Activated CD4-positive, alpha-beta T cell treated with anti-CD3 and anti-CD28 coated beads, Interleukin-2, amount 10 ng/mL, durations not matched to agents 24 days and 14 days (primary cell): ENCODE measurements at places on chromosomes 4 and X. TPM values are rescaled to one million over a fixed set of nuclear protein-coding genes. Genes with fewer than 3 reads are reported as not detected.

HTN3 gene
- total RNA-seq: not detected in 2 replicates

LRIT3 gene
- total RNA-seq: 0.09 TPM in 1 of 2 replicates, not detected in the other

JAKMIP1 gene
- 10.3 and 11.3 TPM in 2 replicates for total RNA-seq

GC gene
- not detected in 2 replicates for total RNA-seq

AFM gene
- total RNA-seq: not detected in 2 replicates

SPIN3 gene
- total RNA-seq: 9.3 and 9.5 TPM in 2 replicates

GRCh38 chrX:37679888-37680287 is 5.7 kb upstream of the XK start:
- DNase-seq: no peak

GRCh38 chr4:155805016-155805415 is 46.2 kb downstream of the GUCY1B1 start:
- DNase-seq: no peak

GRCh38 chr4:83262682-83263081 is 21.9 kb downstream of the COQ2 start:
- no peak for DNase-seq

DNA sequence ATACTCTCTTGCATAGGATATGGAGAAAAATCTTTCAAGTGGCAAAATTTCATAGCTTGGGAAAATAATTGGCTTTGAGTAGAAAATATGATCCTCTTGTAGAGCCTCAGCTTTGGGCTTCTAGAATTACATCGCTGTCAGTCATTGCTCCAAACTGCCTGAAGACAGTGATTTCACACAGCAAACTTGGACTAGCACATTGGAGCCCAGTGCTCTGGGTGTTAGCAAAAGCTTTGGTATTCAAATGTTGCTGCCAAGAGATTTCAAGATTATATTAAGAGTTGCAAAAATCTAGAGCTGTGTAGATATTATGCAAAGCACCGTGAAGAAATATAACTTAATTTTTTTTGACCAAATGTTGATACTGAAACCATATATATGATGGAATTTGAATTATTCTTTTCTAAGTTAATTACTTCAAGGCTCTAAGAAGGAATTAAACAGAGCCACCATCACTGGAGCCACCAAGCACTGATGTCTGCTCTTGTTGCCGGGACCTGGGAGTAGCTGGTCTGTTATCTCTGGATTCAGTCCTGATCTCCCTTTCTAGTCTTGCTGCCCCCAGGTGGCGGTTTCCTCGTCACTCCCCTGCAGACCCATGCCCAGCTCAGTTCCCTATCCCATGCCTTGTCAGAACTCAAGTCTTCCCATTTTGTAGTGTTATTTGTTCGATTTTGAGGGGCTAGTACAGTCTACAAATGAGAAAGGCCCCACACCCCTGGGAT is 260.7 kb upstream of the SFRP2 start:
- no peak for DNase-seq

DNA sequence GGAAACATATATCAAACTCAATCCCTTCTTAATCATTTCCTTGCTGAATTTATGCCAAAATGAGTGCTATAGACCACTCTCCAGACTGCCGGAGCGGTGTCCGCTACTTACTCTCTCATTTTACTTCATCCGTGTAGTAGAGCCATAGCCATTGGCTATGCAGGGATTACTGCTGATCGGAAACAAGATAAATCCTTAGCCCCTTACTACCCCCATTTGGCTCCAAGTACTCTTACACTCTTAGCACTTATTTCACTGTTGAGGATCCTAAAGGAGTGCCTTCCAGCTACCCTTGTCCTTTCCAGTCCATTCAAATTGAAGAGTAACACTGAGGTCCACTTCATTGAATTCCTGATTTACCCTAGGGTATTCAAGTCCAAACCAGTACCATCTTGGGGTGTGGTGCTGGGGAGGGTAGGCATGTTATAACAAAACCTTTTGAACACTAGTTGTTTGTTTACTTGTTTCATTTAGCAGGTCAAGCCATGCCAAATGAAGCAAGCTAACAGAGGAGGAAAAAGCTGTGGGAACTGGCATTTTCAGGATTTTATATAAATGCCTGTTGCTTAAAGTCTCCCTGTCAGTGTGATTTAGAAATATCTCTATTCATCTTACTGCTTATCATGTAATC is 715.1 kb downstream of the FSTL5 start:
- DNase-seq: no peak

DNA sequence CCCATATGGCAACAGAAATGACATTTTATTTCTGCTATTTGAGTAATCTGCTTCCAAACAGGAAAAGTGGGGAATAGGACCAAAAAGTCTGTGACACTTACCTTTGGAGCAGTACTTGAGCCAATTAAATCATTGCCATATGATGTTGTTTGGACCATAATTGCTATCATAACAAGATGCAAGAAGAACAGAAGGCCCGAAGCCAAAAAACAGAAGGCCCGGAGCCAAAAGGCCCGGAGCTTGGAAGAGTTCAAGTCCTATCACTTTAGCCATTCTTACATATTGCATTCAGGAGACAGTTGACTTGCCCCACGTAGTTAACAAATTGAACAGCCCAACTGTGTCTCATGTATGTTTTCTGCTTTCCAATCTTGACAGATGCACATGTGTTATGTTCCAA is 285.6 kb downstream of the ARHGAP24 start:
- no peak for DNase-seq
